ENCODE measurements at places on chromosomes 6 and 20.

- no peak for DNase-seq
These were observed 37.9 kb downstream of the ATXN1 start for GRCh38 chr6:16723402-16723801.

- DNase-seq: no peak
These were observed 113.9 kb upstream of the PRSS16 start for GRCh38 chr6:27133281-27134227.

- no peak for DNase-seq
These were observed 3.9 kb downstream of the SDC4 start for GRCh38 chr20:45344168-45344860.

DNA sequence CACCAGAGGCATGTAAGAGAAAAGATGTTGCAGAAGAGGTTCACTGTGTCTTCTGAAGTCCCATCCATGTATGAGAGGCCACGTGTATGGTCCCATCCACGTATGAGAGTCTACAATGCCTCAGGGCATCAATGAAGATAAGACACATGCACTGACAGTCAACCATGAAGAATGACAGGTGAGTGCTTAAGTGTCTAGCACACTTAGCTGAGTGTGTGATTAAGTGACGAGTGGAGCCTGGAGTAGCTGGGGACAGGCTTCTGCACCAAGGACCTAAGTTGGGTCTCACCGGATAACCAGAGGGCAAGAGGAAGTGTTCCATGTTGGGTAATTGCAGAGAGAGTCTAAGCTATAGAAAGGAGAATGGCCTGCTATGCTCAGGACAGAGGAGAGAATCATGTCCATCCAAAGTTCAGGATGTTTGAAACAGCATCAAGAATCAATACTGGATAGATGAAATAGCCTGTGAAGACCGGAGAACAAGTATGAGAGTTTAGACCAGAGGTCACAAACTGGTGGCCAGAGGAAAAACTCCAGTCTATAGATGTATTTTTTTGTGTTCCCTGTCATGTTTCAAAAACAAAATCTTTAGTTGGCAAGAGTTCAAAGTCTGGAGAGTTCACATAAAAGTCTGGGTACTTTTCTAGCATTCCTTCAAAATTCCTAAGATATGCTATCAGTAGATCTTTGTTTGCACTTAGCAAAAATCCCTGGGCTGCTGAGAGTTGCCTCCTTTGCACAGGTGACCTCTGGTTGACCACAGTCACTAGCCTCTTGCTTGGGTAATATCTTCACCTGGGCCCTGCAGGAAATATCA lies 165.8 kb downstream of the KIF16B start:
- DNase-seq: no peak

DNA sequence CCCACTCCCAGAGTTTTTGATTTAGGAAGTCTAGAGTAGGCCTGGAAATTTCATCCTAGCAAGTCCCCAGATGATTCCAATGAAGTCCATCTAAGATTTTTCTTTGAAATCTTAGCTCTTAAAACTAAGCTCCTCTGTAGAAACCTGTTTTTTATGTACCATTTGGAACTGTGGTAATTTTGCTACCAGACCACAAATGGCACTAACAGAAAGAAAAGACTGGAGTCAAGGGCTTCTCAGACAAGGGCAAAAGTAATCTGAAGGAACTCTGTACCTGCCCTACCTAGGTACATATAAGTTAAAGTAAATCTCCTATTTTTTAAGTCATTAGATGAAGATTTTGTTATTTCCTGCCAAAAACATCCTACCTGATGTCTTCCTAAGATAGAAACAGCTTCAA lies 155.0 kb upstream of the HTR1E start:
- DNase-seq: no peak

DNA sequence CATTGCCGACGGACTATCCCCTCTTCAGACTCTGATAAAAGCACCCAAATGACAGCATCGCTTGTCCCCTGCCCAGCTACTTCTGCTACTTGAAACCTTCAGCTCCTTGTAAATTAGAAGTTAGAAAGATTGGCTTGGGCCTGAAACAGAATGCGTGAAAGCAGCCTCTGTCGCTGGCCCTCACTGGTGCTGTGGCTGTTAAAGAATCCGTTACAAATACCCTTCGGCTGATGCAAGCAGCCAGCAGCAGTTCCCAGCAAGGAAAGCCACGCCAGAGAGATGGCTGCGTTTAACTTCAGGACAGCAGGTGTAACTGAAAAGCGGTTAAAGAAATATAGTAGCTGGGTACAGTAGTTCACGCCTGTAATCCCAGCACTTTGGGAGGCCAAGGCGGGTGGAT lies 2.4 kb upstream of the PRR18 start:
- DNase-seq: no peak

Measured in WERI-Rb-1 (cell line).